ENCODE measurements at places on chromosomes 4 and X.

GRCh38 chr4:121900132-121900983 is 30.1 kb upstream of the BBS7 start:
- DNase-seq: no peak

DNA sequence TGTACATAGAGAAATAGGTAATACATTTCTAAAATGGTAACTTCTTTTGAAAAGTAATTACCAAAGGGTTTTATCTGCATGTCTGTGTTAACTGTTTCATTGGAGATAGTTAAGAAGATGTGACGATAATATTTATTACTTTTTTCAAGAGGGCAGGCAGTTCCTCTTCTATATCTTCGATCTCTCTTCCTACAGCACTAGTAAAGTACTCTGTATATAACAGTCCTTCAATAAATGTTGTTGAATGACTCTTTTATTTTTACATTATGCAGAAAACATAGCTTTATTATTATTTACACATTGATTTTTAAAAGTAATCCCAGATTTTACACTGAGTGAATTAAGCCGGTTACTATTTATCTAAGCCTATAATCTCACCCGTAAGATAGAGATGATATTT is 51.8 kb downstream of the TMPRSS11E start:
- no peak for DNase-seq

DNA sequence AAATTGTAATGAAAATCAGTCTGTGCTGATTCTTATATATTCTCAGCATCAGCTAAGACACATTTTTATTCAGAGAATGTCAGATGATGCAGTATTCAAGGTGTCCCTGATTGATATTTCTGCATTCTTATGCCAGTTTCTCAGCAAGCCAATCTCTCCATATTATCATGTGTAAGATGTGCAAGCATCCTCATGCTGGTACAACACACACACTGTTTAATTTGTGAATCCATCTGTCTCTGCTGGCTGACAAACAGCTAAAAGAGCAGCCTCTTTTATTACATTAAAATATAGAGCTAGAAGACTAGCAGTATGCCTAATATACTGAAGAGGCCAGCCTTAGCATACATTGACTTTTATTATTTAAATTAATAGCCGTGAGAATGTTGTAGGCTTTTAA is 502.9 kb upstream of the GNPDA2 start:
- no peak for DNase-seq

DNA sequence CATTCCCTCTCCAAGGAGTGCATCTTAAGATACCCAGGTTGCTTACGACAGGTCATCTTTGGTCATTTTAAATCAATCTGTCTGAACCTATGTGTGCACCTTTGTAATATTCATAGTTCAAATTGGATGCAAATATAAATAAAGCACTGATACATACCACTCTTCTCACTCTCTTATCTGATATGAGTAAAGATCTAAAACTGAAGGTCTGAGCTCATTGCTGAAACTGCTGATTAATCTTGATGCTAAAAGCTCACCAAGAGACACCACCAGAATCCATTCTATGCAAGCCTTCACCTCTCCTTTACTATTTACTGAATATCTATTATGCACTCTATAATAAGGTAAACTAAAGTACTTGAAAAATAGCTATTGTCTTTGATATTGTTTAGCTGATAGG is 16.6 kb downstream of the HSD17B13 start:
- no peak for DNase-seq

DNA sequence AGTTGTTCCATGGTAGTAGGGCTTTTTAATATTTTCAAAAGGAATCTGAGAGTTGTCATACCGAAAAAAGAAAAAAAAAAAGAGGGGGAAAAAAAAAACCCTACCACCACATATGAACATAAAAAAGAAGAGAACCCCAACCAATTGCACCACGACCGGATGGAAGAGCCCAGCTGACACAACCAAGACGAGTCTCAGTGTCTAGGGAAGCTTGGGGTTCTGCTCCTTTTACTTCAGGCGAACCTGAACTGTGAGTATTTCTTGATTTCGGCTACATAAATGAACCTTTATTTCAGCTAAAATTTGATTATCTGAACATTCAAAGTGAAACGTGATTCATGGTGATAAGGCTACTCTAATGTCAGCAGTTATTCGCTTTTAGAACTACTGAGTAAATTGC is at the start of gene GPR34:
TSS of gene GPR34 (plus strand) at position 139 of the 400 bp plus-strand sequence. CDS start 6,661 bp downstream, outside the sequence.
- no peak for DNase-seq

DNA sequence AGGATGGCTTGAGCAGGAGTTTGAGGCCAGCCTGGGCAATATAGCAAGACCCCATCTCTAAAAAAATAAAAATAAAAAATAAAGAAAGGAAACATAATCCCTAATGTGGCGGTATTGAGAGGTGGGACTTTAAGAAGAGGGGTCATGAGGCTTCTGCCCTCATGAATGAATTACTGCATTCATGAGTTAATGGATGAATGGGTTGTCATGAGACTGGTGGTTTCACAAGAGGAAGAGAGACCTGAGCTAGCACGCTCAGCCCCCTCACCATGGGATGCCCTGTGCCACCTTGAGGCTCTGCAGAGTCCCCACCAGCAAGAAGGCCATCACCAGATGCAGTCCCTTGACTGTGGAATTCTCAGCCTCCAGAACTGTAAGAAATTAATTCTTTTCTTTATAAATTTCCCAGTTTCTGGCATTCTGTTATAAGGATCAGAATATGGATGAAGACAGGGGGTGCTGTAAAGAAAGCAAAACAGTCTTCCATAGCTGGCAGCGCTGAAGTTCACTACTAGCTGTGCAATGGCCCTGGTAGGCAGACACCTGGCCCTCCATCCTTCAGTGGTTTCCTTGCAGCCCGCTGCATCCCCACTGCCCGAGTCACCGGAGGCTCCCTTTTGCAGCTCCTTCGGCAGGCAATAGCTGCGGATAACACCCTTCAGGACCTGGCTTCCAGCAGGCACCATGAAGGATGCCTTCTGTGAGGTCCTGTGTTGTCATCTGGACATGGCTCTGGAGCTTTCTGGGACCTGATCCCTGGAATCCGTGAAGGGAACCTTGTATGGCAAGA is 44.8 kb upstream of the NSG1 start:
- DNase-seq: no peak

DNA sequence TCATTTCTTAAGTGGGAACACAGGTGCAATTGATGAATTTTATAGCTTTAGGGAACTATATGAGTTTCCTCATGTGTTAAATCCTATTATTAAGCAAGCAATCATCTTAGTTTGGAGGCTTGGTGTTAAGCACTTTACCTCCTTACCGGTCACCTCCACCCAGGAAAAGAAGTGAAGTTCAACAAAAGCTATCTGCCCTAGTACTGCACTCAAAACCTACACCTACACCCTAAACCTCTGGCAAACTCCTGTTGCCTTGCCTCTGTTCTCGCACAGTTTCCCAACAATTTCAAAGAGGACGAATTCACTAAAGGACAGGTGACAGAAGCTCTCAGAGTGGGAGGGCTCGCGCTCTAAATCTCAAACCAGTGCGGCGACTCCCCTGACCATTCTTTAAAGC is 85.7 kb upstream of the TENT5D start:
- no peak for DNase-seq

- no peak for DNase-seq
These were observed 29.1 kb downstream of the ZNF185 start for GRCh38 chrX:152926923-152927322.

GRCh38 chr4:42610941-42611340 is 46.0 kb downstream of the ATP8A1 start:
- DNase-seq: no peak

DNA sequence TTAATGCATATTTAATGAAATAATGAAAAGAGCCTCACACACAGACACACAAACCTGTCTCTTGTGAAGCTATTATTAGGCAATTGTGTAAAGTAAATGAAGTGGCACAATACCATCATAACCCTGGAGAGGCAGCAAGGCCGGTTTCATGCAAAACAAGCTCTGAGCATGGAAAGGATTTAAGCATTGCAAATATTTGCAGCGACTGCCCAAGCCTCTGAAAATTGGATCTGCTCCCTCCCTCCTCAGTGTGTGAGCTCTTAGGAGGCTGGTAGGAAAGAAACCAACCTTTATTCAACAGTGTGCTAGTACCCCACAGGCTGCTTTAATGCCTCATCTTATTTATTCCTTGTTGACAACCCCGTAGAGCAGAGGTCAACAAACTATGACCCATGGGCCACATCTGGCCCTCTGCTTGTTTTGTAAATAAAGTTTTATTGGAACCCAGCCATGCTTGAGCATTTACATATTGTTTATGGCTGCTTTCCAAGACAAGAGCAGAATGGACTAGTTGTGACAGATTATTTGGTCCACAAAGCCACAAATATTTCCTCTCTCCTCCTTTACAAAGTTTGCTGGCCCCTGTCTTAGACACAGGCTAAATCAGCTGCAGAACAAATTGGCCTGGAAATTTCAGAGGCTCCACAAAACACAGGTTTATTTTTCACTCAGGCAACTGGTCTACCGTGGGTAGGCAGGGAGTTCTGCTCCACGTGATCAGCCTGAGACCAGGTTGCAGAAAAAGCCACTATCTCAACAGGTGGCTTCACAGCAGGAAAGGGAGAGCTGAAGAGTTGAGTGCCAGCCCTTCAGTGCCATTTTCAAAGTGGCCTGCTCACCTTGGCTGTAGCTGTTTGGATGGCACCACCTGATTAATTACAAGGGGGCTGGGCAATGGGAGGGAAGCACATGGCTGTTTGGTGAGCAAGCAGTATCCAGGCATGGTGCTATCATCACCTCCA is 16.8 kb downstream of the RS1 start:
- no peak for DNase-seq

DNA sequence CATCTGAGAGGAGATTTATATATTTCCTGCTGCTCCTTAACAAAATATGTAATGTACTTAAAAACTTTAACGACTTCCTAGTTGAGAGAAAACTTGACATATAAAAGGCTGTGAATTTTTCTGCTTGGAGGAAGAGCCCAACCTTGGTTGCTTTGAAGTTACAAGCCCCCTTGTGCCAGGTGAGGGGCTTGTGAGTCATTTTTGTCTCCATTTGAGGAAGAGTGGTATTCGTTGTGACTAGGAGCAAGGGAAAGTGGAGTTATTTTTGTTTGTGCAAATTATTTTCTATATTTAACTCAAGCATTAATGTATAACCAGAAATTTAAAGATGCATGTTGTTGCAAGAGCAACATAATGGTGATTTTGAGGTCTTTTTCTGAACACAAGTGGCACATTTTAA is 99.0 kb upstream of the DDX3X start:
- DNase-seq: no peak

Data from NCI-H2107 (cell line).